GM19239 (cell line): ENCODE measurements at places on chromosomes 11 and 22.

GRCh38 chr11:61273178-61274078 is 21.7 kb downstream of the VWCE start:
- no peak for DNase-seq

DNA sequence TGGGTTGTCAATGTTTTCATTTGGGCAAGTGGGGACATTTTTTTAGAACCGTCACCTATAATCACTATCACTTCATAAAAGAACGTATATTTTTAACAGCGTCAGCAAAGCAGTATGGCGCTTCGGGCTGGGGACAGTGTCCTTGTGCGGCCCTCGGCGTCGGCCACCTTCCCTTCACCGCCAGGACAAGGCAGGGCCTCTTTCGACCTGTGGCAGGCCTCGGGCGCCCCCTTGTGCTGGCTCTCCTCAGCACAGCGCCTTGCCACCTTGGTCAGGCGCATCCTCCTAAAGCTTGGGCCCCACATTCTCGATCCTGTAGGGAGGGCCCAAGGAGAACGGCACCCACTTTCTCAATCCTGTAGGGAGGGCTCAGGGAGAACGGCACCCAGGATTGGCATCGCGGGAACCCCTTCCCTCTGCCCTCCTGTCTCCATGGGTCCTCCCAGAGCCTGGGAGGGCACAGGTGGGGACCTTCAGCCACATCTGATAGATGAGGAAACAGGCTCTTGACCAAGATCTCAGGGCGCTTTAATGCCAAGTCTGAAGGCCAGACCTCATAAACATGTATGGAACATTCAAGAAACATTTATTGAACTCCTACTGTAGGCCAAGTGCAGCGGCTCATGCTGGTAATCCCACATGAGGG is 11.5 kb upstream of the FADD start:
- peak; percentile 56 for DNase-seq

DNA sequence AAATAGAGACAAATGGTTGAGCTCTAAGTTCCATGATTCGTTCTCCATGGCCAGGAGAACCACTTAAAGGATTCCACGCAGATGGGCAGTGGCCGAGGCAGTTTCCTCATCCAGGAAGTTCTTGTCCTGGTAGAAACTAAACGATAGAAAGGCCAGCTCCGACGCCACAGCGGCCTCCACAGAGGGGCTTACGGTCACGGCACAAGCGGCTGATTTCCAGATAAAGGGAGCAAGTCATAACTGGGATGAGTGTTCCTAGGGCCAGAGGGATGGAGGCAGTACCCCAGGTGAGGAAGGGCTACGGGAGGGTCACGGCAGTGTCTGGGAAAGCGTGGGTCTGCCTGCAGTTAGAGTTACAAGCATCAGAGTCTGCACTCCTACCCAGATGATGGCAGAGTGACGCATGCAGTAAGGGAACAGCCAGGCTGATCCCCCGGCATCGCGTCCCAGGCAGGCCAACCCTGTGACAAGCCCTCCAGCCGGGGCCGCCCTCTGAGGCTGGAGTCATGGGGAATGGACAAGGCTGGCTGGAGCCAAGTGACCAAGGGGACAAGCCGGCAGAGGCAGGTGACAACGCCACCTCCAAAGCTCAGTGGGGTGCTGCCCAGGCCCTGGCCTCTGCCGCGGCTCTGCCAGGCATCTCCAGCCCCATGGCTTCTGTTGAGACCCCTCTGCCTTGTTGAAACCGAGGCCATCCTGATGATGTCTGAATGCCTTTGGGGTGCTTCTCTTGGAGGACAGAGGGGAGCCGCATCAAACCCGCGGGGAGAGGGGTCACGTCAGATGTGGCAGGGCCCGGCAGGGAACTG is 475.1 kb downstream of the BRD1 start:
- DNase-seq = no peak

DNA sequence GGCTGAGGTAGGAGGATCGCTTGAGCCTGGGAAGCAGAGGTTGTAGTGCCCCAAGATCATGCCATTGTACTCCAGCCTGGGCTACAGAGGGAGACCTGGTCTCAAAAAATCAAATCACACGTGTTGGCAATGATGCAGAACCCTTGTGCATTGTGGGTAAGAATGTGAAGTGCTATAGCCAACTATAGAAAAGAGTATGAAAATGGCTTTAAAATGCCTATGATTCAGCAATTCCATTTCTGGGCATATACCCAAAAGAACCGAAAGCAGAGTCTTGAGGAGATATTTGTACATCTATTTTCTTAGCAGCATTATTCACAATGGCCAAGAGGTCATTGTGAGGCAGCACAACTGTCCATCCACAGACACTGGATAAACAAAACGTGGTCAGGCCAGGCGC is 2.6 kb upstream of the FADS3 start:
- DNase-seq = no peak

GRCh38 chr11:79439886-79440570 is 802 bp downstream of the TENM4 start:
- DNase-seq = no peak

- DNase-seq = no peak
These were observed 7.3 kb downstream of the ANKK1 start for GRCh38 chr11:113394919-113395318.

GRCh38 chr22:17523925-17524324 is 39.4 kb upstream of the SLC25A18 start:
- no peak for DNase-seq

DNA sequence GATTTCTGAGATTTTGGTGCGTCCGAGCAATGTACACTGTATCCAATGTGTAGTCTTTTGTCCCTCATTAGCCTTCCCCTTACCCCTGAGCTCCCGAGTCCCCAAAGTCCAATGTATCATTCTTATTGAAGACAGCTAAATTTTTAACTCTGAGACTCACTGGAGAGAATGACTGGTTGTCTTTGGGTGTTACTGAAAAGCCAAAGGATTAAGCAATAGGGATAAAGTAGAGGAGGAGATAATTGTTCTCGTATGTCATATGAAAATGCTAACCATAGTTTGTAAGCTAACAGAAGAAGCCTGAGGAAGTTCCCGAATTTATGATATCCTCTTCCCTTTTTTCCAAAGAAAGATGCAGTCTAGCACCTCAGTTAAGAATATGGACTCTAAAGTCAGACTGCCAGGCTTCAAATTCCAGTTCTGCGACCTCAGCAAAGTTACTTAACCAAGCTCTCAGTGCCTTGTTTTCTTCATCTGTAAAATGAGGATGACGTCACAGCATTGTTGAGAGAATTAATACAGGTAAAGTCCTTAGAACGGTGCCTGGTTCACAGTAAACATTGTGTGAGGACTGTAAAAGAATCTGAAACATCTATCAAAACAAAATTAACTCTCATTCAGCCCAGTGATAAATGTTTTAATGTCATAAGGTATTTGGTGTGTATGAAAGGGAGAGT is 1.6 kb upstream of the MSANTD2 start:
- no peak for DNase-seq

DNA sequence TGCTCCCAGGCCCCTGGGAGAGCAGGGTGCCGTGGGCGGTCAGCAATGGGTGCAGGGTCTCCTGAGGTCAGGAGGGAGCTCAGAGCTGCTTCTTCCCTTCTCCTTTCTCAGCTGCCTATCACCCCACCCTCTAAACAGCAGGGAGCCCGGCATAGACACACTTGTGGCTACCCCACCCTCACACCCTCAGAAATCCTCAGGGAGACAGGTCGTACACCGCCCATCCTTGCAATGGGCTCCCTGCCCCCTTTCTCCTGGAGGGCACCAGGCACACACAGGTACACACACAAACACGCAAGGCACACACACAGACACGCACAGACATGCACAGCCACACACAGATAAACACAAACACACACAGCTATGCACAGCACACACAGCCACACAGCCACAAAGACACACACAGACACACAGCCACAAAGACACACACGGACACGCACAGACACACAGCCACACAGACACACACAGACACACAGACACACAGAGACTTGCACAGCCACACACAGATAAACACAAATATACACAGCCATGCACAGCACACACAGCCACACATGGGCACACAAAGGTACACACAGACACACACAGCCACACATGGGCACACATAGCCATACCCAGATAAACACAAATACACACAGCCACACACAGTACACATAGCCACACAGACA is 44.9 kb upstream of the TH start:
- no peak for DNase-seq

GRCh38 chr11:65947133-65947532 is 1.9 kb downstream of the TSGA10IP start:
- no peak for DNase-seq

DNA sequence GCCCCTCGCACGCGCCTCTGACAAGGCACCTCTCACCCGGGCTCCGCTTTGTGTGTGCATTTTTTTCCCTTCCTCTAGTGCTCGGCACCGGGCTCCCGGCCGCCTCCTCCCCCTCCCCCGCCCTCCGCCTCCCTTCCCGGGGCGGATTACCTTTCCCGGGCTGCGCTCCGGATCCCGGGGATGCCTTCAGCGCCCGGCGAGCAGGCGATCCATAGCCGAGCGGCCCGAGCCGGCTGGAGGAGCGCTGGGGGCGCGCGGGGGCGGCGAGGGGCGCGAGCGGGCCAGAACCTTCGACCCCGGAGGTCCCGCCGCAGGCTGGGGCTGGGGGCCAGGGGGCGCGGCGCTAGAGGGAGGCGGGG is 282 bp downstream of the MPPED2 start:
- no peak for DNase-seq

GRCh38 chr11:62071408-62071807 is 52.4 kb upstream of the INCENP start:
- no peak for DNase-seq

DNA sequence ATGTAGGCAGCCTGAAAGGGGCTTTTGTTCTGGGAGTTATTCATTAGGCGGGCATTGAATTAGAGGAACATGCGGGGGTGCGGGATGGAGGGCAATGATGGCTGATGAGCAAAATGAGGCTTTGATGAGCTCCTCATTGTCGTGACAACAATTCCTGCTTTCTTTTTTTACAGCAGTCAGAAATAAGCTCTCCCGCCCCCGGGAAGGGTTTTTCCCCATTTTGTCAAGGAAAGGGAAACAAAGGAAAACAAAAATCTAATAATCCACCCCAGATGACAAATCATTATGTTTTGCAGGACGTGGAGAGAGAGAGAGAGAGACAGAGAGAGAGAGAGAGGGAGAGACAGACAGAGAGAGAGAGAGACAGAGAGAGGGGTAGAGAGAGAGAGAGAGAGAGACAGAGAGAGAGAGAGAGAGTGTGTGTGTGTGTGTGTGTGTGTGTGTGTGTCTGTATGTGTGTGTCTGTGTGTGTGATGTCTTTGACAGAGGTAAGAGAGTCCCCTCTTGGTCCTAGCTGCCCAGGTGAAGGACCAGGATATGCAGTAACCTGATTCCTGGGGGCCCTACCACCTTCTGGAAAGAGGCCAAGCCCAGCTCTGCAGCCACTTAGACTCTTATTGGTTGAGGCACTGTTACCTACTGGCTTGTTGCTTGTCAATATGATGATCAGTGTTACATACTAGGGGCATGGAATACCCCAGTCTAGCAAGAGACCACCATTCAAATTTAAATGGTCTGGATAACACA is 46.7 kb upstream of the PARVA start:
- DNase-seq = no peak

DNA sequence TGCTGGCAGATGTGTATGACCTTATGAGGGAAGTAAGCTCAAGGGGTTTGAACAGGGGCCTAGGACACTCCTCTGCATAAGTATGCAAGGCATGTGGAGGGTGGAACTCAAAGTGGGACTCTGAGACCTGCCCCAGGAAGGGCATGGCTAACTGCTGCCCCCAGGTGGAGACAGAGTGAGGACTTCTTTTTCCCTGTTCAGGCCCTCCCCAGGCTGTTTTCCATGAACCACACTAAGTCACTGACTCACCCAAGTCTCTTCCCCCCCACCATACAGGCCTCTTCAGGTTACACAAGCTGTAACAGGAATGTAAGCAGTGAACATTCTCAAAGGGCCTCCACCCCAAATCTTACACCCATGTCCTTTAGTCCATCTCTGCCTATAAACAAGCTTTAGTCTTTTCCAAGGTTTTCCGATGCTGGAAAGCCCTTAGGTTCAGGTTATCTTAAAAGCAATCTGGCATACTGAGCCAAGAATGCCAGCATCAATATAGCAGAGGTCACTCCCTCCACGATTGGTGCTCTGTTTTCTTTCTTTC is 13.1 kb downstream of the EEF1G start:
- no peak for DNase-seq

GRCh38 chr11:11553573-11553972 is 68.2 kb downstream of the GALNT18 start:
- DNase-seq = no peak

DNA sequence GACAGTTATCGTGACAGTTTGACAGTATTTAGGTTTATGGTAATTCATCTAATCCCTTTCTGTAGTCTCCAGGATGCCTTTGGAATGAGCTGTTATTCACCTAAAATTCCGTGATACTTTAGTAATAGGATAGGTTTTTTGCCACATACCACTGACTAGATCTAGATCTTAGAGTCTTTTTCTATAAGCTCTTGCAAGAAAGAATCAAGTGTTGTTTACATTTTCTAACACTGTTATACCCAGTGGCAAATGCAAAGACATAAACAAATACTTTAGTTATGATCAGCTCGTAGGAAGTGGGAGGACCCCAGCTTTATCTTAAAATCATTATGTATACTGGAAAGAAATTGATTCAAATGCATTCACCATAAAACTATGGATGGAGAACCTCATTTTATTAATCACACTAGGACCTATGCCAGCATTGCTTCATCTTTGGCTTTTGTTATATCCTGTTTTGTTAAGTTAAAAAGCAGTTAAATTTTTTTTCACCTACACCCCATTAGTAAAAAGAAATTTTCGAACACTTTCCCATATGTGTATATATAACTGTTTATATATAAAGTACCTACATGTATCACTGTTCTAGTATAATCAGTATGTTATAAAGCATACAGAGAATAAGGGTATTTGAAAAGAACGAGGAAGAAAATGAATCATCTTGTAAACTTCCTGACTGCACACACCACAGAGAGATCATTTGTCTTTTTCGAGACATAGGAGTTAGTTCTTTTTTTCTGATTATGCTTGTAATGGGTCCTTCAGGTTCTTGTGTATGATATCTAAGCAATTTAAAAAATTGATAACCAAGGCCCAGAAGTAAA is 60.9 kb downstream of the PDHX start:
- DNase-seq = no peak

GRCh38 chr22:37801946-37802309 is 5.8 kb upstream of the GCAT start:
- no peak for DNase-seq

DNA sequence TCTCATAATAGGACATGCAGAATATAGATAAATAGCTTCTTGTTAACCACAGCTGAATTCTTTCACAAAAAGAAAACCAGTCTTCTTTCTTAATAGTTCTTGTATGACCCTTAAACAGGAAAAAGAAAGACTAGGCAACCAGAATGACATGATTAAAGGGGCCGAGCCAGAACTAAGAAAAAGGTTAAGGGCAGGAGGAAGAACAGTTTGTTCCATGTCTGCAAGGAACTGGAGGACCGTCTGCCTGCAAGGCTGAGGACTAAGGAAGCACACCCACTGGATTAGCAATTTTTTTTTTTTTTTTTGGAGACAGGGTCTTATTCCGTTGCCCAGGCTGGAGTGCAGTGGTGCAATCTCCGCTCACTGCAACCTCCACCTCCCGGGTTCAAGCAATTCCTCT is 26.0 kb upstream of the TMPRSS5 start:
- DNase-seq = no peak

GRCh38 chr11:35122308-35122707 is 16.7 kb upstream of the CD44 start:
- no peak for DNase-seq

- DNase-seq = no peak
These were observed 1.3 kb upstream of the CCDC88B start for GRCh38 chr11:64338716-64339115.

- no peak for DNase-seq
These were observed 58.1 kb downstream of the MAML2 start for GRCh38 chr11:96284917-96285316.
